ENCODE measurements at places on chromosomes 1 and 21.
A peak's percentile ranks its signal among the peaks of the same experiment; 100 is the strongest.

DNA sequence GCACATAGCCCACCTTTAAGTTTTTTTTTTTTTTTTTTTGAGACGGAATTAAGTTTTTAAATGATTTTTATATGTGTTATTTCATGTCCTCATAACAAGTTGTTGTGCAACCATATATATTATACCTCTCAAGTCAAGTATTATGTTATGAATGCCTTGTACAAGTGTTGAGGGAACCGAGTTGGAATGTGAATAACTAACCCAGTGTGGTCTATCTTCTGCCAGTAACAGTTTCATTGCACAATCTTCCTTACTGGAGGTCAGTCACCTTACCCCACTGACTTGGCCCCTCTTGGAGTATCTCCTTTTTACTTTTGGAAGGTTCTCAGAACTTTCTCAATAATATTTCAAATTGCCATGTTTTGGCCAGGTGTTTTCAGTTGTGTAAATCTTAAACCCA lies 201.9 kb downstream of the CACNA1E start:
- no peak for DNase-seq

- DNase-seq, result no peak
Measured at GRCh38 chr21:27787046-27787445, 820.2 kb upstream of the ADAMTS5 start.

- no peak for DNase-seq
Measured at GRCh38 chr1:38006008-38006828, 904 bp upstream of the FHL3 start.

DNA sequence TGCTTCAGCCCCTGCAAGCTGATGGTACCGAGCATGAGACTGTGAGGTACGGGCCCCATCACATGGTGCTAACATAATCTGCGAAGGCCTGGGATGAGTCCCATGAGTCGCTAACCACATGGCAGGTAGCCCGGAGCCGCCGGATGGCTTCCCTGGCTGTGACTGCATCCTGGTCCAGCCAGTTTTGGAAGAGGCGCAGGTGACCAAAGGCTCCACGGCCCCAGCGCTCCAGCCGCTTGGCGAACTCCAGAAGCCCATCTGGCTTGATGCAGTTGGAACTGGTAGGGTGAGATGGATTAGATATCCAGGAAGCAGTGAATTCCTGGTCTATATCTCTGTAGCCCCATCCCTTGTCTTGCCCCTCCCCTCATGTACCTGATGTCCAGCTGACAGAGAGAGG lies 24.6 kb downstream of the LRRC41 start:
- DNase-seq, result no peak

GRCh38 chr1:46592823-46593222 lies 11.2 kb downstream of the MKNK1 start:
- no peak for DNase-seq

DNA sequence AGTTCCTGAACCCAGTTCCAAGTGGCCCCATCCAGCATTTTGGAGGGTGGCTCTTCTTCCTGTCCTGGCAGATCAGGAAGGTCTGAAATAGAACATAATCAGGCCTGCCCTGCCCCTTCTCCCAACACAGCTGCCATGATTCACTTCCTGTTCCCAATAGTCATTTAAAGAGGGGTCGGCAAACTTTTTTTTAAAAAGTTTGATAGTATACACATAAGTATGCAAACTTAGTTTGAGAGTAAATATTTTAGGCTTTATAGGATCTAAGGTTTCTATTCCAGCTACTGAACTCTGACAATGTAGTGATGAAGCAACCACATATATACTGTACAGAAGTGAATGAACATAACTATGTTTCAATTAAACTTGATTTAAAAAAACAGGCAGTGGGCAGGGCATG lies 66.4 kb downstream of the LUZP1 start:
- no peak for DNase-seq

DNA sequence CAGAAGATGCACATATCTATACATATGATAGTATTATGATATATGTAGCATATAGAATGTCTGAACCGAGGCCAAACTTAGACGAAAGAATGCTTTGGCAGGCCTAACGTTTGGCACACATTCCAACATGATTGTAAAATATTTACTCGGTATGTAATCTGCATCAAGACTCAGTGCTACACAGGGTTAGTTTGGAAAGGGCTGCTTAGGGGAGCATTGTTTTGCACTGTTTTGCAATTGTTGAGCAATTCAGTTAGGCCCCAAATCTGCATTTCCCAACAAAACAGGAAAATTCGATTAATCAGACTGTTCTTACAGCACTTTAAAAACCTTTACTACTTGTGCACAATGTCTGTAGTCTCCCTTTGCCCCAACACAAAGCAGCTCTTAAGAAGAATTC lies 216.0 kb upstream of the NEGR1 start:
- no peak for DNase-seq

- no peak for DNase-seq
Measured at GRCh38 chr1:57866998-57867397, 443.1 kb upstream of the DAB1 start.

GRCh38 chr1:204314171-204314892 lies 45.4 kb downstream of the PLEKHA6 start:
- DNase-seq, result no peak

- no peak for DNase-seq
Measured at GRCh38 chr1:23505851-23506250, 21.9 kb upstream of the ASAP3 start.

DNA sequence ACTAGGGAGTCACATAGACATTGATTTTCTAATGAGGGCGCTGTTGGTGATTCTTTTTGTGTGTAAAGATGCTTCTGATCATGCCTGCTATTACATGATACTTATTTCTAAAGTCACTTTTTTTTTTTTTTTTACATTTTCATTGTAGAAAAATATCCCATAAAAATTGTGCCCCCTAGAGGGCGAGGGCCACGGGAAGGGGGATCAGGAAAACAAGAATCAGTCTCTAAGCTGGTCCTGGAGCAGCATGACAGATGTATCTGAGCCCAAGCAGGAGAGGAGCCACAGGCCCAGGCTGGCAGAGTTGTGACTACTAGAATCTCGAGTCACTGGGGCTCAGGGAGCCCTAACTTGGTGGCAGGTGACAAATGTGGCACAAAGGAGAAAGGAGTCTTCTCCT lies 28.1 kb downstream of the ZSCAN20 start:
- no peak for DNase-seq

DNA sequence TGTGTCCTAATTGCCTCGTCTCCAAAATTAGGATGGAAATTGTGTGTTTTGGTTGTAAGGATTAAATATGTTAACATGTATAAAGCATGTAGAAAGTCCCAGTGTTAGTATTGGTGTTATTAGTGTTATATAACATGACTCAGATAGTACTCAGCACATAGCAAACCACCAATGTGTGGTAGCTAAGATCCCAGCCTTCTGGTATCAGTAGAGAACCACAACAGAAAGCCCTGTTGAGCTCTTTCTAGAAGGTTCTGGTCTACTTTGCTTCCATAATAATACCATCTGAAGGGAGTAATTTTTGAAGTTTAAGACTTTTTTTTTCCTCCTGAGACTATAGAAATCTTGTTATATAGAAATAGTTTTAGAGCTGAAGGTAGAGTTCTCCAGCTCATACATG lies 259.3 kb upstream of the SGIP1 start:
- DNase-seq, result peak; percentile 65

- DNase-seq, result peak; percentile 10
Measured at GRCh38 chr1:232767305-232768074, 37.7 kb upstream of the MAP10 start.

GRCh38 chr1:33378524-33378923 lies 52.4 kb downstream of the PHC2 start:
- no peak for DNase-seq

DNA sequence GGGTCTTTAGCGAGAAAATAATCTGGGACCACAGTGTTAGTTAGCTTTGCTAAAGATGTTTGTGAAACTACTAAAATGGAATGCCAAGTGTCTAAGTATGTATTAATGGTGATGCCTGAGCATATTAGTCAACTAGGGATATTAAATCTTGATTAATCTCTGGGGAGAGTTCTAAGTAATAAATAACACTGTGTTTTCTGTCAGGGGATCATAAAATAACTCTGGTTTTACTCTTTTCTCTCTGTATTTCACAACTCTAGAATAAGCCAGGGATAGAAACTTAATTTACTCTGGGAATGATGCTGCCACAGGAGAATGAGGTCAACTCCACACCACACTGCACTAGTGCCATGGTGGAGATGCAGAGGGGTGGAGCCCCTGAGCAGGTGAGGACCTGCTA lies 399.2 kb downstream of the PTBP2 start:
- no peak for DNase-seq

- DNase-seq, result peak; percentile 88
Measured at GRCh38 chr1:36160949-36161485, 5.1 kb downstream of the MAP7D1 start.

GRCh38 chr1:112674440-112674985 lies at the start of gene MOV10:
Gene MOV10, plus strand, starts transcription at chr1:112674659. Its CDS starts 254 bp downstream, at chr1:112674913.
- DNase-seq, result peak; percentile 82

- DNase-seq, result no peak
Measured at GRCh38 chr21:24470852-24471251, 1136.4 kb downstream of the MRPL39 start.

DNA sequence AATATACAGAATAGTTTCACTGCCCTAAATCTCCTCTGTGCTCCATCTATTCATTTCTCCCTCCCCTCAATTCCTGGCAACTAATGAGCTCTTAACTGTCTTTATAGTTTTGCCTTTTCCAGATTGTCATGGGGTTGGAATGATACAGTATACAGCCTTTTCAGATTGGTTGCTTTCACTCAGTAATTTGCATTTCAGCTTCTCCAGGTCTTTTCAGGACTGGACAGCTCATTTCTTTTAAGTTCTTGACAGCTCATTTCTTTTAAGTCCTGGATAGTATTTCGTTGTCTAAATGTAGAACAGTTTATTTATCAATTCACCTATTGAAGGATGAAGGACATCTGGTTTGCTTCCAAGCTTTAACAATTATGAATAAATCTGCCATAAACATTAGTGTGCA lies 22.6 kb downstream of the KRTAP21-3 start:
- no peak for DNase-seq

DNA sequence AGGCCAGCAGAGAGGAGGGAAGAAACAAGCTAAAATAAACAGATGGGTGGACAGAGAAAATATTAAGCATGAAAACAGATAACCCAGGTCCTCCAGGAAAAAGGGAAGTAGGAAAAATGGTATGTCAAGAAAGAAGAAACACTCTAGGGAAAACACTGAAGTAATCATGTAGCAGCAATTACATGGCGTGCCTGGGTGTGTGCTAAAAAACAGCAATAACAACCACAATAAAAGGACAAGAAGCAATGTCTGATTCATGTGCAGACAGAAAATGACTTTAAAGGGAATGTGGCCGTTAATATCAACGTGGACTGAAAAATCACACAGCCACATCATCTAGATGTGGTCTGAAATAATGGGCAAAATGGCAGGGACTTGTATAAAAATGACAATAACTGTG lies 369.7 kb downstream of the PTBP2 start:
- DNase-seq, result no peak

DNA sequence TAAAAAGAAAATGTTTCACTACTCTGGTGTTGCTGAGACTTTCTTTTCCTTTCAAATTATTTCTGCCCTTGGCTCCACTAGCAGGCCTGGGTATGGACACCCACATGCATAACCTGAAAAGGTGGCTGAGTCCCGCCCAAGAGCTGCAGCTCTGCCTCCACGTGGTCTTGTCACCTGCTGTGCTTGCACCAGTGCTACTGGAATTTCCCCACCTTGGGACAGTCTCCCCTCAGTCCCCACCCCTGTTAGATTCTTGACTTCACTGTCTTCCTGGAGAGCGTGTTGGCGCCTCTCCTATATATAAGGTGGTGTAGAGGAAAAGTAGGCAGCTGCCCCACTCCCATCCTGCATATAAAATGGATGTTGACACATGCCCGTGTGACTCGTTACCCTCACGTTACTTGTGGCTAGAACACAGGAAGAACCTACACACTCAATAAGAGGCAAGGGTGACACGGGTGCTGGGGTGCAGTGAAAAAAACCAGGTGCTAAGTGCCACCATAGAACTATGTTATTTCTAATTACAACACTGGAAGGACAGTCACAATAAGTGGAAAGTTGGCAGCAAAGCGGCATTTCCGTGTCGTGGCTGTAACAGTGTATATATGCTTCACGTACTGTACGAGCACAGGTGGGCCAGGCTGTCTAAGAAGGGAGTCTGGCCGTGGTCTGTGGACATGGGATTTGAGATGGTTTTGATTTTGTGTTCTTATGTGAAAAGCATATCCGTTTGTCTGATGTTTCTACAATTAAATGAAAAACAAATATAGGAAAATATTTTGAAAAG lies 61.0 kb downstream of the POFUT2 start:
- no peak for DNase-seq

GRCh38 chr1:180935326-180936109 lies 22.8 kb downstream of the KIAA1614 start:
- DNase-seq, result peak; percentile 28

GRCh38 chr1:179082333-179082998 lies 596 bp downstream of the TOR3A start:
- DNase-seq, result peak; percentile 59

- no peak for DNase-seq
Measured at GRCh38 chr1:245229051-245229450, 74.3 kb downstream of the KIF26B start.
